ENCODE measurements at places on chromosomes 1 and 21.

DNA sequence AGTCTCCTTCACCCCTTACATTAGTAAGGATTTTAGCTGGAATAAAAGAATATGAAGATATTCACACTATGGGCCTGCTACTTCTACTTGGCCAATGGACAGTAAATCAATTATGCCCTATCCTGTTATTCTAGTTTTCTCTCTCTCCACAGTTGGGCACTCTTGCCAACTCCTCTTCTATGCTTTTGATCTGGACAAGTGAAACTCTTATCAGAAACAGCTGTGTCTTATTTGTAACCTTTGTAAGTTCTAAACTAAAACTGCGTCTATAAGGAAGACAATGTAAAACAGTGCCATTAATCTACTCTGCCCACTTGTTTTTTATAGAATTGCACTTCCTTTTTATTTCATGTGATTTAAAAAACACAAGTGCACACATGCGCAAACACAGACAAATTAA, 244.0 kb upstream of the DMRTA2 start:
- no peak for DNase-seq

DNA sequence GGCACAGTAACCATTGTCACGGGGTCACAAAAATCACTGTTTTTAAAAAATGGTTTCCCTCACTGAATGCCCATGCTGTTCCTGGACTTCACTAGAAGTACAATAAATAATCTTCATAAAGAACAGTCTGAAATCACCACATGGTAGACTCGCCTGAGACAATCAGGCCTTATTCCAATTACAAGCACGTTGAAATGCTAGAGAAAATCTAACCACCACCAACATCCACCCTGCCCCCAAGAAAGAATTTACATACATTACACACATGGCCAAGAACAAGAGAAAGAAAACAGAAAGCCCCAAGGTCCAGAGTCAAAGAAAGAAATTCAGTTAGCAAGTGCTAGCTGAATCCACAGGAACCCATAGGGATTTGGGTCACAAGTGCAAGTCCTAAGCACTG, 107.0 kb upstream of the ERG start:
- DNase-seq: no peak

DNA sequence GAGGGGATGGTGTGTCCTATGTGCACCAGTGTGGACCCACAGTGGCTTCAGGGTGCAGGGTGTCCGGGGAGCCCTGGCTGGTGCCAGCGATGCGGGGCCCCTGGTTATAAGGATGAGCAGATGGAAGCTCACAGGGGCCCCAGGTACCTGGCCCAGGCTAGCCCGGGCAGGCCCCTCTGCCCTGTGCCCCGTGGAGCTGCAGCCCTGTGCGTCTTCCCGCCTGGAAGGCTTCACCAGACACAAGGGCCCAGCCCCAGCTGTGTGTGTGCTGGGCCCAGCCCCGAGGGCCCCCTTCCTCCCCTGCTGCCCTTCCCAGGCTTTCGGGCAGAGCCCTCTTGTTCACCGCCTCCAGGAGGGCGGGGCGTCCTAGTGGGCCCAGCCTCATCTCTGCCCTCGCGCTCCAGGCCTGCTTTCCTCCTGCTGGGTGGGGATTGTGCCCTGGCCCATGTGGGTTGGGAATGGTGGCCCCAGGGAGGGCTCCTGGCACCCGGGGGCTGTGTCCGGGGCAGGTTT, 15.9 kb downstream of the PFKL start:
- no peak for DNase-seq

DNA sequence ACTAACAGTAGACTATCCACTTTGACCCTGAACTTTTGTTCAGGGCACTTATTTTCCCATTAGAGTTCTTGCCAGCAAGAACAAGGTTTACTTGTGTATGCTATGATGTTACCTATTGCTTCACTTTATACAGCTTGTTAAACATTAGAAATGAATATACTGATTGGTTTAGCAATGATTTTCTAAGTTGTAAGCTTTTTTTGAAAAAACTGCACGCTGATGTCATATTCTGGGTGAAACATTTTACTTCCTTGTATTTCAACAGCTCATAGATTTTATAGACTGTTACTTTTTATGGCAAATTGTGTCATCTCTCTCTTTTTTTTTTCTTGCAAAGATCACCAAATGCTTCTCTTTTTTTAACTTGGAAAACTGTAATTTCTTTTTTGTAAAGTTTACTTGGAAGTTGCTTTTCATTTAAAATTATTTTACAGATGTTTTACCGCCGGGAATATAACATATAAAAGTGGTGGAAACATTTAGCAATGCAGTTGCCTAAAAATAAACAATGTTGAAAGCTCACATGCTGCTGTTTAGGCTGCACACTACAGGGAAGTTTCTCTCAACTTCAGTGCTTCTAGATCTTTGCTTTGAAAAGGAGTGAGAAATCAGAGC, 215.3 kb upstream of the NFIA start:
- peak; percentile 73 for DNase-seq

- no peak for DNase-seq
Measured at GRCh38 chr1:27539901-27540861, 50.2 kb upstream of the WASF2 start.

GRCh38 chr1:233279971-233280370, 15.6 kb downstream of the PCNX2 start:
- no peak for DNase-seq

- DNase-seq: no peak
Measured at GRCh38 chr1:7912743-7913557, 27.7 kb downstream of the TNFRSF9 start.

DNA sequence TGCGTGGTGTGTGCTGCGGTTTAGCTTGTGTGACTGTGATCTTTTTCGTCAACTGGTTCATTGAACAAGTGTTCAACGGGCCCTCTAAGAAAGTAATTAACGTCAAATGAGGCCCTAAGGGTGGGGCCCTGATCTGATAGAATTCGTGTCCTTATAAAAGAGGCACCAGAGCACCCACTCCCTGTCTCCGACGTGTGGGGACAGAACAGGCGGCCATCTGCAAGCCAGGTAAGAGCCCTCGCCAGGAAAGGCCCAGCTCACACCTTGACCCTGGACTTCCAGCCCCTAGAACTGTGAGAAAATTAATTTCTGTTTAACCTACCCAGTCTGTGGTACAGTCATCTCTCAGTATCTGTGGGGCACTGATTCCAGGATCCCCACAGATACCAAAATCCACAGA, 20.4 kb upstream of the SAMD11 start:
- DNase-seq: no peak

DNA sequence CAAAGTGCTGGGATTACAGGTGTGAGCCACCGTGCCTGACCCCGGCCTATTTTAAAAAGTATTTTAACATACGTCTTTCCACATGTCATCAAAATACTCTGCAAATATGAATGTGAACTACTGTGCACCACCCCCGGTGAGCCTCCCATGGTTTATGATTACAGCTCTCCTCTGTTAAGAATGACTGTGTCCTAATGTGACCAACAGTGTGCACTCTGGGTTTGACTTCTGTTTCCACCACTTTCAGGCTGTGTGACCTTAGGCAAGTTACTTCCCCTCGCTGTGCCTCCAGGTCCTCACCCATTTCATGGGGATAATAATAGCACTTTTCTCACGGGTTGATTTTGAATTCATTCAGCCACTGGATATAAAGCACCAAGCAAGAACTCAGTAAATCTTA, 14.7 kb downstream of the AMPD2 start:
- peak; percentile 77 for DNase-seq

- no peak for DNase-seq
Measured at GRCh38 chr1:18001725-18002124, 105.9 kb upstream of the IGSF21 start.

DNA sequence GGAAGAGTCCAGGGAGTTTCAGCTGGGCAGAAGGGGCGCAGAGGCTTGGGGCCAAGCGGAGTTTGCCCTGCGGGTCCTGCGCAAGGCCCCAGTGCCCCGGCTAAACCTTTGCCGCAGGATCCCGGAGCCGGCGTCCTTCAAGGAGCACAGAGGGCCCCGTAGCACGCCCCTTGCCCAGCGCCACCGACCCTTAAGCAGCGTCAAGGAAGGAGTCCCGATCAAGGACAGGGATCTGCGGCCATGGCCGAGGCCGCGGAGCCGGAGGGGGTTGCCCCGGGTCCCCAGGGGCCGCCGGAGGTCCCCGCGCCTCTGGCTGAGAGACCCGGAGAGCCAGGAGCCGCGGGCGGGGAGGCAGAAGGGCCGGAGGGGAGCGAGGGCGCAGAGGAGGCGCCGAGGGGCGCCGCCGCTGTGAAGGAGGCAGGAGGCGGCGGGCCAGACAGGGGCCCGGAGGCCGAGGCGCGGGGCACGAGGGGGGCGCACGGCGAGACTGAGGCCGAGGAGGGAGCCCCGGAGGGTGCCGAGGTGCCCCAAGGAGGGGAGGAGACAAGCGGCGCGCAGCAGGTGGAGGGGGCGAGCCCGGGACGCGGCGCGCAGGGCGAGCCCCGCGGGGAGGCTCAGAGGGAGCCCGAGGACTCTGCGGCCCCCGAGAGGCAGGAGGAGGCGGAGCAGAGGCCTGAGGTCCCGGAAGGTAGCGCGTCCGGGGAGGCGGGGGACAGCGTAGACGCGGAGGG, 520 bp downstream of the CLIC6 start:
- no peak for DNase-seq

DNA sequence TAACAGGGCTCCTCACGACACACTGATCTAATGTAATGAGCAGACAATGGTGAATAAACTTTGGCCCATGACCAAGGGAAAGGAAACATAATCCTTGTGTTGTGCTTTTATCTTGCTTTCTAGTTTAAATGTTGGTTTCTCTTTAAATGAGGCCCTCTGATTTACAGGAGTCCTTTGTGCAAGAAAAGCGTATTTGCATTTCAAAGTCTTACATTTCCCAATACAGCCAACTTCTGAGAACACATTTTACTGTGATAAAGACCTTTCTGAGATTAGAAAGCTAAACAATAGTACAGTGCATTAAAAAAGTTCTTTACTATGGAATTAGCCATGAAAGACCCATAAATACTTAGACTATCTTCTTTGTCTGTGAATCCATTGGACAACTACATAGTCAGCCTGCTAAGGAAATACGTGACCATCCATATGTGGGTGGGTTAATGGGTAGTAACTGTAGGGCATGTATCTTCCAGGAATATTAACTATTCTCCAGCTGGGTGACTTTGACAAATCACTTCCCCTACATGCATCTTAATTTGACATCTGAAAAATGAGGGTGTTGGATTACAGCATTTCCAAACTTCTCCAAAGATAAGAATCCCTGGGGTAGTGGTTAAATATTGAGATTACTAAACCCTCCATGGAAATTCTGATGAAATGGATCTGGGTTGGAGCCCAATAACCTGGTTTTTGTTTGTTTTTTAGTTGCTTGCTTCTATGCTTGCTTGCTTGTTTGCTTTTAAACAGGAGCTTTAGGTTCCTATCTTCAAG, 50.3 kb upstream of the USP1 start:
- DNase-seq: no peak

GRCh38 chr1:206068314-206068713, 15.3 kb downstream of the RHEX start:
- DNase-seq: no peak

DNA sequence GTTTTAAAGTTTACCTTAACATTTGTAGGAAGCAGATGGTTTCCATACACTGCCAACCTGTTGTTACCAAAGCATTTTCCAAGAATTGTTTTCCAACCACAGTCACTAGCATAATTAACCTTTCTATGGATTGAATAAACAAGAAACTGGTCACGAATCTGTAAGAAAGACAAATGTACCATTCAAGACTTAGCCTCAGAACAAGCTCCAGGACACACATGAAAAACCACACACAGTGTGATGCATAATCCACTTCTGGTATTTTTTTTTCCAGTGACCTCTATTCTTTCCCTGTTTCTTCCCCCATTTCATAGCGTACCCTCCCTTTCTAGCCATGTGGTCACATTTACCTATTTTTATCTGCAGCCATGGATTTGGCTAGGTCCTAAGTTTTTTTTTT, 29.6 kb upstream of the C1orf87 start:
- DNase-seq: no peak

- no peak for DNase-seq
Measured at GRCh38 chr1:163205513-163205912, 2.8 kb upstream of the RGS5 start.

DNA sequence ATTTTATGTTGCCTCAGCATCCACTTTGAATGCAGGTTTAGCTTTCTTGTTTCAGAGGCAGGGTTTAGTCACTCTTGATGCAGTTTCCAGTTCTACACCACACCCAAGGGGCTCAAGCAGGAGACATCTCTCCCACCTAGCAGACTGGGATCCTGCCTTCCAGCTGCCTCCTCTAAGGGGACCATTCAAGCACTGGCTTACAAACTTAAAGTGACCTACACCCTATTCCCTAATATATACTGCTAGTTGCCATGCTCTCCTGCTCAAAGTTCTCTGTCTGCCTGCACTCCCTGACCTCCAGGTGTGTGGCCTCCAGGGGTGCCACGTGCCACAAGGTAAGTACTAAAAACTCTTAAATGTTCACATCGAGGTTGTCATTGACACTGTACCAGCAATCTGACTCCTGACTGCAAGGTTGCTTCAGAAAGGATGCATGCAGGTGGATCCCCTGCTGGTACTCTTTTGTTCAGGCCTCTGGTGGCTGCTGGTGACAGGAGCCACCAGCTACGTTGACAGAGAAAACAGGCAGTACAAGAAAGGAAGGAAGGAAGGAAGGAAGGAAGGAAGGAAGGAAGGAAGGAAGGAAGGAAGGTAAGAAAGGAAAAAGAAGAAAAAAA, 185.9 kb downstream of the COQ8A start:
- no peak for DNase-seq

DNA sequence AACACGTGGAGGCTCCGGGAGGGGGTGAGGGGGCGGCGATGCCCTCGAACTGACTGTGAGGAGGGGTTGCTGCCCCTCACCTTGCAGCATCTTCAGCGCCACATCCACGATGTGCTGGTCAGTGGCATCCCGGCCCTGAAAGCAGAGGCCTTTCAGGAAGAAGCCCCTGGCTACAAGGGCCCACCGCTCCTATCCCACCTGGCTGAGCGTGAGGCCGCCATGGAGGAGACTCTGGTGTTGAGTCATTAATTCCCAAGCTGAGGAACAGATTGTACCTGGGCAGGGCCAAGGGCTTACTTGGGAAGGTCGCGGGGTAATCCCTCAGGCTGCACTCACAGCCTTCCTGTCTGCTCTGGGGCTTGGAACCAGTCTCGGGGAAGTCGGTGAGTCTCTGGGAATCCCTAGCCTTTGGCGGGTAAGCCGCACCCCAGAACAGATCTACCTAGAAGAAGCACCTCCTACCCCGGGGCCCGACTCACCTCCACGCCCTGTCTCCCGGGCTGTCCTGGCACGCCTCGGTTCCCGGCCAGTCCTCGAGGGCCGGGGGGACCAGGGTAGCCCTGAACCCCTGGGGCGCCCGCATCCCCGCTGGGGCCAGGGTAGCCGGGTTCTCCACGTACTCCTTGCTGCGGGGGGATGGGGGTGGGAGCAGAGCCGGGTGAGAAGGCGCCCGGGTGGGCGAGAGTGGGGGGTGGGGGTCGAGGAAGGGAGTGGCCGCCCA, 13.9 kb downstream of the COL9A2 start:
- no peak for DNase-seq

DNA sequence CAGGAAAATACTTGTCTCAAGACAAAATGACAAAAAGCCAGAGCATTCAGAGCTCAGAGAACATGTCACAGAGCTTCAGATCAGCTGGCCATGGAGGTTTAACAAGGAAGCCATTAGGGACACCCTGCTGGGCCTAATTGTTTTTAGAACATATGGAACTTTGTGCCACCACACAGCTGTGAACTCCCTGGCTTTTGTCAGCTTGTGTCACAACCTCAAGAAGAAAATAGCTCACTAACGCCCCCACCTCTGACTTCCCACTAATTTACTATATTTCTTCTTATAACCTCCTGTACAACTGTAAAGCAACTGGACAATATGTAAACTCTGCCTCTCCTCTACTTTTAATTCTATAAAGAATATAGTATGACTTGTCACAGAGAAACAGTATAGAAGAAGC, 21.0 kb upstream of the TDRD10 start:
- peak; percentile 36 for DNase-seq

Data from inflammatory macrophage (primary cell).